Stimulated activated CD4-positive, alpha-beta T cell treated with anti-CD3 and anti-CD28 coated beads, TNF-alpha, amount 100 ng/mL, for 1 hour (primary cell): ENCODE measurements at places on chromosomes 6 and 20.
A peak's percentile ranks its signal among the peaks of the same experiment; 100 is the strongest.

DNA sequence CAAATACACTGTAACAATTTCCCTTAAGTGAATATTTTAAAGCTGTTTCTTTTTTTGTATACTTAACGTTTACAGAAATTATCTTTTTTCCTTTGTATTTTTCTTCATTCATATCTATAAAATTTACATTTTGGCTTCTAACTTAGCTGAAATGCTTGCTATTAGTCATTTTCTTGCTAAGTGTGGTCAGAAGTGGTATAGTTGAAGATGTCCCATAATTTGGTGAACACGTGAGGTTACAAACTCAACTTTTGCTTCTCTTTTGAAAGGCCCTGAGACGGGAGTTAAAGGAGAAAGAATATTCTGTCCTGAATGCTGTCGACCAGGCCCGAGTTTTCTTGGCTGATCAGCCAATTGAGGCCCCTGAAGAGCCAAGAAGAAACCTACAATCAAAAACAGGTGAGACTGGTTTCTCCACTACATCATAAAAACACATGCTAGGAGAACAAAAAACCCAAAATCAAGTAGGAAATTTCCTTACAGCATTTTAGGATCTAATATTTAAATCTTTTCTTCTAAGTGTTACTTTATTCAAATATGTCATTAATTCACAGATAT, 445.0 kb downstream of the UTRN start:
- DNase-seq: no peak

DNA sequence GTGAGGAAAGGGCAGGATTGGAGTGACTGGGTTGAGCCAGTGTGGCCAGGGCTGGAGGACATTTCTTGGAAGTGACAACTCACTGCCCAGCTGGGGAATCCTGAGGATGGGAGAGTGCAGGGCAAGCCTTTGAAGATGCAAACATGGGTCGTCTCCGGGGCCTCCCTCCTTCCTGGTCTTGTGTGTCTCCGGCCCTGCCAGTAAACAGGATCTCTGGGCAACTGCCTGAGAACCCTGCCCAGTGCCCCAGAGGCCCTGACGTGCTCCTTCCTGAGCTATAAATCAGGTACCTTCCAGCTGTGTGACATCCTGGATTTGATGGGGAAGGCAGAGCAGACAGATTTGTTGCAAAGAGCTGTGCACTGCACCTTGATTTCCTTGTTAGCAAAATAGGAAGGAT, 12.9 kb upstream of the TCF15 start:
- DNase-seq: no peak

GRCh38 chr6:167736486-167737204, 90.1 kb upstream of the AFDN start:
- no peak for DNase-seq

DNA sequence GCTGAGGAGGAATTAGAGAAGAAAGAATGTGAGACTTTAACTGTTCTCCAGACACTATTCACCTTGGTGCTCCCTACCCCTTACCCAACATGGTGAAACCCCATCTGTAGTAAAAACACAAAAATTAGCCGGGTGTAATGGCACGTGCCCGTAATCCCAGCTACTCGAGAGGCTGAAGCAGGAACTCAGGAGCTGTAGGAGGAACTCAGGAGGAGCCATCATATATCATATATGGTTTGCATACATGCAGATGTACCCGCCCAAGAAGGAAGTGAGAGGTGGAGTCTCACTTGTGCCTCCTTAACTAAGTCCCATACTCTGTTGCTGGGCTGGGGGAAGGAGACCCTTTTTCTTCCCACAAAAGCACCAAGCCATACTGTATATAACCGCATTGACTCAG, 35.5 kb upstream of the ME1 start:
- no peak for DNase-seq

DNA sequence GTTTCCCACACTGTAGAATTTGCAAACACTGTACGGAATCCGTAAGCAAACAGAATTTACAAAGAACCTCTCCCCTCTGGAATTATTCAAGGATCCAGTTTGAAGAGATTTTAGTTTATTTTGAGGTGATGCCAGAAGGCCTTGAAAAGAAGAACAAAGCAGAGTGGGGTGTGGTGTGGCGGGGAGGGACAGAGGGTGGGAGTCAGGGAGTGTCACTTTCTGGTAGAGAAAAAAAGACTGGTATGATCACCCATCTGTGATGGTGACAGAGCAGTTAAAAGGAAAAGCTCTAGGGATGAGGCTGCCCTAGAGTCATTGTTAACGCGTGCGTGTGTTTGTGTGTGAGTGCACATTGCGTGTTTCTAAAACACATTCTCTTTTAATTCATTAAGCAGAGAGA, 97.0 kb upstream of the F13A1 start:
- no peak for DNase-seq

DNA sequence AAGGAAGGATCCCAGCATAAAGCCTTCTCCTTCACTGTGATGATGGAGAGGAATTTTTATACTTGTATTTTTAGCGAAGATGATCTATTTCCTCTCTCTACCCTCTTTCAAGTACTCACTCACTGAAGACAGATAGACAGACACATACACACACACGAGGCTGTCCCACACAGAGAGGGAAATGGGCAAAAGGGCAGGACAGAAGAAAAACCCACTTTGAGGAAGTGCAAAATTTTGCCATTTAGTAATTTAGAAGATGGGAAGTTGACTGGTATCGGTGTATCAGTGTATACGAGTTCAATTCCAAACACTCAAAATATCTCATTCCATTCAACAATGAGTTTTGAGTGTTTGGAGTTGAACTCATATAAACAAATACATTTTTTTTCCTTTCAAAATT, 30.9 kb downstream of the HEBP2 start:
- DNase-seq: no peak

GRCh38 chr6:130882370-130882769, 55.2 kb downstream of the SMLR1 start:
- DNase-seq: no peak

DNA sequence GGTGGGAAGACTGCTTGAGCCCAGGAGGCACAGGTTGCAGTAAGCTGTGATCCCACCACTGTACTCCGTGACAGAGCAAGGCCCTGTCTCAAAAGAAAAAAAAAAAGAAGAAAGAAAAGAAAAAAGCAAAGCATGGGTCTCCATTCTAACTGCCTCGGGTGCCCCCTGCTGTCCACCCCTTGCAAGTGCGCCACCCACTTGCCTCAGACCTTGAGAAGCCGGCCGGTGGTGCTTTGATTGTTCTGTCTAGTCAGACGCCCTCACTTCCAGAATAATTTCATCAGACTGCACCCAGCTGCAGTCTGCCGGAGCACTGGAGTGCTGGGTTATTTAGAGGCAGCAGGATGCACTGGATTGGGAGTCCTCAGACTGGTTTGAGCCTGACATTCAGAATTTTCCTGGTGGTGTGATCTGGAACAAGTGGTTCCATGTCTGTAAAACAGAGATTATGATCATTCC, 17.6 kb upstream of the TM9SF4 start:
- peak; percentile 66 for DNase-seq

- no peak for DNase-seq
Observed at GRCh38 chr20:54723723-54724122, 248.3 kb downstream of the DOK5 start.

DNA sequence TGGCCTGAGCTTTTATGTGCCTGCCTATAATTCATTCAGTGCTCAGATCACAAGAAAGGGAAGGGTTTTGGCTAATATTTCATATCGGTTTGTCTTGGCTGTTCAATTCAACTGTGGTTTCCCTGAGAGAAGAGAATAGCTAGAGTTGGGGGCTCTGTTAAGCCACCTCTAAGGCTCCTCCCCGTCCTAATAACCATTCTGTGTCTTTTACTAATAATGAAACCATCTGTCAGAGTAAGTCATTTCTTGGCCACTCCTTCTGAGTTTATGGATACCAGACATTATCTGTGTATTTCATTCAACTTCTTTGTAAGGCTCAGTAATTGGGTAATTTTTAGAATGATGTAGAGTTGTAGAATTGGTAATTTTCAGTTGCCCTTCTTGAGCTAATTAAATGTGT, 5.2 kb downstream of the STX11 start:
- DNase-seq: no peak

DNA sequence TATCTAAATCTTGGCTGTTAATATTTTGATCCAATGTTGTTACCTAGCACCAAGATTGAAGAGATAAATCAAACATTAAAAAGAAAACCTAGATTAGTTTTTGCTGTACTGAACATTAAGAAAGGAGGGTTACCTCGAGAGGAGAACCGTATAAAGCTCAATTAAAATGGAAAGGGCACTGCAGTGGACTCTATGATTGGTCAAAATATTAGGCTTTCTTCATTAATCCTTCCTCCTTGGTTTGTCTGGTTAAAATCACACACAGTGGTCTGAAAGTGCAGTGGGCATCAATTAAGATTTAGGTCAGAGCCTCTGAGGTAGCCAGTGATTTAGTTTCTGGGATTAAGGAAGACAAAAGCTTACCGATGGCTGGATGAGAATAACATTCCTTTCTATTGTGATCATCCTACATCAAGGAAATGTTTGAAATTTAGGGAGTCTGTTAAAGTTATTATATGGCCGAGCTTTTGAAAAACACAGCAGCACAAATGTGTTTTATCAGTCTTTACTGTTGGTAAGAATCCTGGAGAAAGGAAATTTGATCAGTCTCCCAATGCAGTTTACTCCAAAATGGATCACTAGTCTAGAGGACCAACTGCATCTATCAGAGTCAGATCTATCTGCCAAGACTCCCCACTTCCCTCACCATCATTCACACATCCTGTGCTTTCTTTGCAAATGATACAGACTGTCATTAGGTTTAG, 134.6 kb upstream of the NEDD9 start:
- no peak for DNase-seq

DNA sequence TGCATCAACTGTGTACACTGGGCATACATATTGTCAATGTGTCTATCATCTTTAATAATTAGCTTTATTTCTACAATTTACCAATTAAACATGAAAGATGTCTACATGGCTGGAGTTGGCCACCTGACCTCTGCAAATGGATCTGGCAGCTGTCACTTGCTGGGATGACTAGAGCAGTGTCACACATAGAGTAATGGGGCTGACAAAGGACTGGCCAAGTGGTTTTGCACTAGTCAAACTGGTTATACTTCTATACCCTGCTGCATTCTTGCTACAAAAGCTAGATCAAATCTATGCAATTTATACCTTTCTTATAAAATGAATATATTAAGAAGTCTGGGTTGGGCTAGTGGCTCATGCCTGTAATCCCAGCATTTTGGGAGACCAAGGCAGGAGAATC, 99.3 kb downstream of the SESN1 start:
- DNase-seq: no peak

GRCh38 chr6:46452312-46452917, 38.8 kb downstream of the RCAN2 start:
- DNase-seq: no peak

GRCh38 chr6:53426667-53427270, 78.0 kb upstream of the ELOVL5 start:
- DNase-seq: no peak

GRCh38 chr20:1685304-1686052, 27.9 kb upstream of the SIRPG start:
- no peak for DNase-seq
